ENCODE measurements at places on chromosomes 13 and 19.

- DNase-seq, result no peak
Measured at GRCh38 chr19:16380943-16381755, 56.5 kb downstream of the KLF2 start.

- DNase-seq, result no peak
Measured at GRCh38 chr13:27219611-27220010, 31.7 kb upstream of the RPL21 start.

- DNase-seq, result no peak
Measured at GRCh38 chr19:38281811-38282566, 17.6 kb downstream of the SPINT2 start.

DNA sequence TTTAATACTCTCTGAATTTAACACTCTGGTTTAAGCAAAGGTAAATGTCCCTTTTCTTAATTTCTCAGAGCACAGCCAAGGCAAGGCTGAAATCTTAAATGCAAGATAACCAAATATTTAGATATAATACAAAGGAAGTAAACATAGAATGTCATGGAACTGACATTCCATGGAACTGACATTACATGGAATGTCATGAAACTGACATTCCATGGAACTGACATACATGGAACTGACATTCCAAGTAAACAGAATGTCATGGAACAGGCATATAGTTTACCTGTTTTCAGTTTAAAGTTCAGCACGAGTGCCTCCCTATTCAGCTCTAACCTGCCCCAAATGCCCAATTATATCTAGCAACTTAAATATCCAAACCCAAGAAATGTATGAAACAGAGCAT, 21.8 kb downstream of the FGF14 start:
- DNase-seq, result no peak

DNA sequence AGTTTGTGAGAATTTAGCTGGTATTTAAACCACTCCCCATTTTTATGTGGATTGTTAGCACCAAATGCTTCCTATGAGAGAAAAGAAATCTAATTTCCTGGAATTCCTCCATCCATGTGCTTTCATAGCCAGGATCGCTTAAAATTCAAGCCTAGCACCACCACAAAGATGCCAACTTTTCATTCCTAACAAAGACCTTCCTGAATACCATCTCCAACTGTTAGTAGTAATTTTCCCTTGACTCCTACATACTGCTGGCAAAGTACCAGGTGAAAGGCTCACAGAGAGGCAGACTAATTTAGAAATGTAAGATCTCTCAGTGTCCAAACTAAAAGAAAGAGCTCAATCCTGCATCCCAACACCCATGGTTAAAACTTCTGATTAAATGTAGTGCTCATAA, 386.3 kb downstream of the KCTD12 start:
- no peak for DNase-seq

GRCh38 chr13:73141292-73141771, 82.5 kb downstream of the KLF5 start:
- DNase-seq, result no peak

- DNase-seq, result no peak
Measured at GRCh38 chr19:17107546-17108452, 32.2 kb downstream of the MYO9B start.

- no peak for DNase-seq
Measured at GRCh38 chr13:44403461-44404056, 29.9 kb downstream of the SERP2 start.

GRCh38 chr19:12137221-12137940, 2.8 kb downstream of the ZNF20 start:
- peak; percentile 41 for DNase-seq

DNA sequence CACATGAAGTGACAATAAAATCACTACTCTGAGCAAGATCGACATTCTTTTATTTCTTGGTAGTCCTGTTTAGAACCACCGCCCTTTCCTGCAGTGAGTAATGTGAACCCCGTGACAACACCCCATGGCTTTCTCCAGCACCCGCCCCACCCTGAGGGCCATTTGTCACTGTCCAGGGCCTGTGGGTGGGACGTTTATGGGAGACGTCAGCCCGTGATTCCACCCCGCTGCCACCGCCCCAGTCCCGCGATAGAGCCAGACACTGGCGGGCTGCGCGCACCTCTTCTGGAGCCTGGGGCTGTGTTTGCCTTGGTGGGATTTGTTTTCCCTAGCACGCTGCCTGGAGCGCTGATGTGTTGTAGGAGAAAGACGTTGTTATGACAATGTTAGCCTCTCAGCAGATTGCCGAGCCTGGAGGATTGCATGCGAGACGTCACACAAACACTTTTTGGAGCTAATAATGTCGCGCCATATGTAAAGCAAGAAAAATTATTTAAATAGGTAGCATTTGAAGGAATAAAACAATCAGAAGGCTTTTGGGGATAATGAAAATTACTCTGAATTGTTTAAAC, 263.7 kb downstream of the TEX29 start:
- DNase-seq, result no peak

GRCh38 chr13:113853518-113854237, 10.2 kb downstream of the GAS6 start:
- DNase-seq, result no peak

GRCh38 chr13:30111810-30112209, 195.5 kb downstream of the KATNAL1 start:
- peak; percentile 14 for DNase-seq

DNA sequence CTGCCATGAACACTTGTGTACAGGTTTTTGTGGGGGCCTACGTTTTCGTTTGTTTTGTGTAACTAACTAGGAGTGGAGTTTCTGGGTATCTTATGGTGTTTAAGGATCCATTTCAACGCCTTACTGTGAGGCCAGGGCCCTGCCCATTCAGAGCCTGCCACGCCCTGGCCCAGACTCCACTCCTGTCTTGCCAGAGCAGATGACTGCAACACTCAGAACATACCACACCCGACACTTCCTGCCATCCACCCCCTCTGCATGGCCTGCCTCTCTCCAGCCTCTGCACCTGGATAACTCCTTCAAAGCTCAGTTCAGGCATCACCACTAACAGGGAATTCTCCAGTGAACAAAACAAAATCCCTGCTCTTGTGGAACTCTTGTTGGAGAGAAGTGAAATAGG, 43.2 kb downstream of the RGCC start:
- DNase-seq, result peak; percentile 35

GRCh38 chr13:59178344-59178743, 985.4 kb downstream of the DIAPH3 start:
- no peak for DNase-seq

DNA sequence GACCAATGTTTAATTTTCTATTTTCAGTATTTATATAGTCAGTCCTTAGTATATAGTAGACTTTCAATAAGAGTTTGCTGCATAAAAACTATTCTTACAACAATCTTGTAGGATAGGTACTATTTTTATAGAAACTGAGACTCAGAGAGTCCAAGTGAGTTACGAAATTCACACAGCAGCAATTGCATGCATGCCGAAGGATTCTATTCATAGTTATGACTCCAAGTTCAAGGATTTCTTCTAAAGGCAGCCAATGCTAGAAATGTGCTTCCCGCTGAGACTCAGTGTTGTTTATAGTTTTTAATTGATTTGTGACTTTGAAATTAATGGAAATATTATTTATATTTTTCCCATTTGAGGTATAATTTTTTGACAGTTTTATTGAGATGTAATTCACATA, 62.7 kb upstream of the CSNK1A1L start:
- no peak for DNase-seq

- DNase-seq, result peak; percentile 60
Measured at GRCh38 chr19:14434543-14435319, 1.6 kb downstream of the PKN1 start.

DNA sequence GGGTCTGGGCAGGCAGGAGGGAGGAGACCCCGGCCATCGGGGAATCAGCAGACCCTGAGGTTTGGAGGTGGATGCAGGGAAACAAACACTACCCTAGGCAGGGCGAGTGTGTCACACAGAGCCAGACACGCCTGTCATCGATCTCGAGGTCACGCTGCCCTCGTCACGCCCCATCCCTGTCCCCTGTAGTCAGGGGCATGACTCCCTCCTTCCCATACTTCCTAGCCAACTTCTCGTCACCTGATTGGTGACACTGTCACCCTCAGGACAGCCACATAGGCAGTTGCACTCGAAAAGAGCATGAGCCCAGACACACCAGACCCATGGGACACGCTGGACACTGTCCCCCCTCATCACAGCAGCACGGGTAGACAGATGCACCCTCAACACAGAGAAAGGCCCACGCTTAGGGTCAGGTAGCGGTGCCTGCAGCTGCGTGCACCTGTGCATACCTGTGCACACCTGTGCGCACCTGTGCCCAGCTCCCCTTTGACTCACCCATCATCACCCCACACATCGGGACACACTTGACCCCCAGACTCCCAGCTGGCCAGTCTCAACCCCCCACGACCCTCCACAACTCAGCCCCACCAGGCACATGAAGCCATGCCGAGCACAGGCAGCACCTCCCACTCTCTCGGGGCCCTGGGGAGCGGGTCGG, 11.9 kb downstream of the CILP2 start:
- no peak for DNase-seq

DNA sequence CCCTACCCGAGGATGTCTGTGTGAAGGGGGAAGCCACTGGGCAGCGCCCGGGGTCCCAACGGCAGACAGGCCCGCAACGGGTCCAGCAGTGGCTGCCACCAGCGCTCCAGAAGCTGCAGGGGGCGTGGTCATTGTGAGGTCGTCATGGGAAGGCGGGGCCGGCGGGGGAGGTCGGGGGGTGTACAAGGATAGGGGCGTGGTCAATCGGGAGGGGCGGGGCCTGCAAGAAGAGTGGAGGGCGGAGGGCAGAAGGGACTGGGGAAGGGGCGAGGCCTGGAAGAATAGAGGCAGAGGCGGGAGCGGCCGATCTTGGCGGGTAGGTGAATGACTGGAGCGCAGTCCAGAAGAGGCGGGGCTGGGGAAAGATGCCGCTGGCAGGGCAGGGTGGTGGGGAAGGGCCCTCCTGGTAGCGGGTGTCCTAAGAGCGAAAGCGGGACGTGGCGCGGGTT, 4.4 kb downstream of the FUZ start:
- peak; percentile 90 for DNase-seq

DNA sequence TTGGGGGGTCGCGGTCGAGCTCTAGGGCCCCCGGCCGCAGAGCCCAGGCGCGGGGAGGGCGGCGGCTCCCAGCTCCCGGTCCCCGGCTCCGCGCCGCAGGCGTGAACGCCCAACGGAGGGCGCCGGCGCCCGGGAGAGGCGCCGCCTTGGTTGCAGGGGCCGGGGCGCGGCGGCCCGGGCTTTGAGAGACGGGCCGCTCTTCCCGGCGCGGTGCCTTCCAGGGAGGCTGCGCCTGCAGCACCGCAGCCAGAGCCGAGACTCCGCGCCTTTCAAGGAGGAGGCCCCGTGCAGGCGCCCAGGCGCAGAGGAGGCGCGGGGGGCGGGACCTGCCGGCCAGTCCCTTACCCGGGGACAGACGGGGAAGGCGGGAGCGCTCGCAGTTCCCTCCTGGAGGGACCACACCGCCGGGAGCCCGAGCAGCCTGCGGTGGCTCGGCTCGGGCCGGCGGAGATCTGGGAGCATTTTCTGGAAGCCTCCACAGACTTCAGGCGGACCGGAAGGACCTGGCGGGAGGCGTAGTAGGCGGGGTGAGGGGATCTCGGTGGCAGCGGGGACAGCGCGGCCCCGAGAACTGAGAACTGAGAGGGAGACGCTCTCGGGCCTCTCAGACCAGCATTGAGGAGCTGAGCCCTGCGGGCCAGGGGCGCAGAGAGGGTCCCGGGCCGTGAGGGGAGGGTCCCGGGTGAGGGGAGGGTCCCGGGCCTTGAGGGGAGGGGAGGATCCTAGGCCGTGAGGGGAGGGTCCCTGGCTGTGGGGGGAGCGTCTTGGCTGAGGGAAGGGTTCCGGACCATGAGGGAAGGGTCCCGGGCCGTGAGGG, 25.5 kb upstream of the MCF2L start:
- DNase-seq, result peak; percentile 37
